ENCODE measurements at places on chromosomes 2 and 18. TPM values are rescaled to one million over a fixed set of nuclear protein-coding genes. Genes with fewer than 3 reads are reported as not detected.

Gene GRHL1
- 0.25 TPM for total RNA-seq

GRCh38 chr2:84395820-84396219 lies 63.3 kb downstream of the SUCLG1 start:
- DNase-seq = no peak

DNA sequence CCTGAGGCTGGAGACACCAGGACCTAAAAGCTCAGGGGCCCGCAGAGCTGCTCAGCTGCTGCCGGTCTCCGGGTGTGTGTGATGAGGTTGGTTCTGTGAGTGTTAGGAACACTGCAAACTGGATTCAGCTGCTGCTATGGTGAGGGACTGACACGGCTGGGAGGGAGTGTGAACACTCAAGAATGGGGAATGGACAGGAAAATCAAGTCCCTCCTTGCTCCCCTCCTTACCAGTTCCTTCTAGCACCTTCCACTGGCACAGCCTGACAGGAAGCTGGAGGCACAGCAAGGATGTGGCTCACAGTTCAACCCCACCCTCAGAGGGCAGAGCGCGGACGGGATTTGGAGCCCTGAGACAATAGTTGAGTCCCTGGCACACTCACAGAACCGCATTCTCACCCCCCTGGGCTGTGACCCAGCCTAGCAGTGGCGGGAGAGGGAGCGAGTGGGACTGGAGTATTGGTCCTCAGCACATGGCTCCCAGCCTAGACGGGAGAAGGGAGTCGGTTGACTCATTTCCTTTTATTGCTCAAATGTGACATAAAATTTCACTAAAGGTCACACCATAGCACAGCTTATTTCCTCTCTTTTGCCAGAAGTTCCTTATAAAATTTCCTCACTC lies 42.5 kb downstream of the LRRC30 start:
- no peak for DNase-seq

GRCh38 chr18:49691177-49691608 lies 122.1 kb downstream of the ACAA2 start:
- no peak for DNase-seq

DNA sequence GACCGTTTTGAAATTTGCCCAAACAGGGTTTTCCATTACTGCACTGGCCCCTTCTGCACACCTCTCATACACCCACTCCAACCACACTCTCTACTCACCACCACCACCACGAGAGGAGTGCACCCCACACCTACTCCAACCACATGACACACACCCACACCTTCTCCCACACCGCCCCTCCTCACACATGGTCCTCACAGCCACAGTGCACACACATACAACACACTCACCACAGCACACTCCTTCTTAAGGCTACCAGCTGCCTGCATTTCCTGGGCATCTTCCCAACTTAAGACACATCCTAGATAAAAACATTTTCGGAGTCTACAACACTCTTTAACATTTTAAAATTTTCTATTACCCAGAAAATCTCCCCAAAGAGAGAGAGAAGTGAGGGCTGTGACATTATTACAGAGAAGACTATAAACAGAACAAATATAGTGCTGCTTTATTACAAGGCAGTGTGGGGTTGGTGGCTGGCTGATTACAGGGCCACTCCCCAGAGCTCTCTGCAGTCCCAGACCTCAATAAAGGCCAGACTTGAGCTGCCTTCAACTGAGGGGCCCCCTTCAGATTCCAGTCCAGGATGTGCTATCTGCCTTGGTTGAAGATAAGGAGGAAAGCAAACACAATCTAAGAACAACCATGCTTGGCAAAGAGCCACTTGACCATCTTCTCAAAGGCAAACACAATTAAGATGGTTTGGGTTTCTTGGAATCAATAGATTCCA lies 36.1 kb downstream of the NHEJ1 start:
- DNase-seq = peak; percentile 32

Gene ANKRD62
- total RNA-seq = not detected

- DNase-seq = no peak
These were observed 7.5 kb downstream of the C18orf32 start for GRCh38 chr18:49479381-49480137.

DNA sequence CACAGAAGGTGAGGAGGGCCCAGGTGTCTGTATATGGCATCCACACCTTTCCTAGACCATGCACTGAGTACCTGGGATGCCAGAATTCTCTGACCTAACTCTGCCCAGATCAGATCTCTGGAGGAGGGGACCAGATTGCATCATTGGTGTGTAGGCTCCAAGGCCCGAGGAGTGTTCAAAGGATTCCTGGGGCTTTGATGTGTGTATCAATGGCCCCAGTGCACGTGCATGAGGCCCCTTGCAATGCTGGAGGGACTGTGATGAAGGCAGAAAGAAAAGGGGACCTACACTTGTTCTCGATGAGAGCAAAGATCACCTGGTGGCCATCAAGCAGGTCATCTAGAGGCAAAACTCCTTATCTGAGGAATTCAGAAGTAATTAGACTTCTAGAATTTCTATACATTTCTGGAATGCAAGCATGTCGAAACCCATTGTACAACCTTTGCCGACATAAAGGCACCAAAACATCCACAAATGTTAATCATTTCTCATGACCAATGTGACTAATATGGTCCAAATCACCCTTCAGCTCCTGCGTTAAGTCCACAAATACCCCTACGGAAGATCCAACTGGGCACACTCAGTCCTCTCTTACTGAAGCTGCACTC lies 123.5 kb downstream of the CHST9 start:
- DNase-seq = no peak

- DNase-seq = no peak
These were observed 45.0 kb downstream of the PMS1 start for GRCh38 chr2:189829102-189829833.

DNA sequence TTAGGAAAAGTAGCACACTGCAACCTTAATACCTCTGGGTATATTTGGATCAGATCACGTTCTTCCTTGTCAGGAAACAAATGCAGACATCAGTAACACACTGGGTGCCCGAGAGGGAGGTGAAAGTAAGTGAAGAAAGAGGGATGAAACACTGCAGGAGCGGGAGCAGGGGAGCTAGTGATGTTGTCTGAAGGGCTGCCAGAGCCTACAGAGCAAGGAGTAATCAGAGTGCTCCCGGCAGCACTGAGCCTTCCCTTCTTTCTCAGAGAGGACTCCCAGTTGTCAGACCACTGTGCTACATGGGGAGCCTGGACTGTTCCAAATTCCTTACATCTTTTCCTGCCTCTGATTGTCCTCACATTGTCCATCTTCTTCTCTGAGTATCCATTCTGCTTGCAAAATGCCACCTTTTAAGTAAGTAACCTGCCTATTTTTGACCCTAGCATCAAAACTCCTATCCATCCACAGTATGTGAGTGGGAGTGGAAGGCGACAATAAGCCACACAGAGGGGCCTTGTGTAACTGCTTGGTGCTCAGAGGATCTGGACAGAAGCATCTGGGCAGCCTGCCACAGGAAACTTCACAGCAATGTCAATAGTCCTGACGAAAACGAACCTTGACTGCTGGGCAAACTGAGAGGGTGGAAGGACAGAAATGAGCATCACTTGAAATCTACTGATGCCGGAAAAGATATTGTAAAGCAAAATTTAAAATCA lies 10.8 kb upstream of the NAB1 start:
- DNase-seq = no peak

DNA sequence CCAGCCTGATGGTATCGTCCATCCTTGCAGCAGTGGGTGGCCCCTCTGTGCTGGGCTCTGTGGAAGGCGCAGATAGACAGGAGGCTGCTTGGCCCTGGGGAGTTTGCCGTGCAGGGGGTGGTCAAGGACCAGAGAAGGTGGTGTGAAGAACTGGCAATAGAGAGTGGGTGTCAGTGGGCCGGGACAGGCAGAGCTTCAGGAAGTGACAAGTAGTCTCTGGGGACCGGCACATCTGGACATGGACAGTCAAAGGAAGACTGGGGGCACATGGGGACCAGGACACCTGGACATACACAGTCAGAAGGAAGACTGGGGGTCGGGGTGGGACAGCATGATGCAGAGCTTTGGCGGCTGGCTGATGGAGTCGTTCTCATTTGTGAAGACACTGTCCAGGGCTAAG lies 335.9 kb downstream of the AGAP1 start:
- DNase-seq = no peak

DNA sequence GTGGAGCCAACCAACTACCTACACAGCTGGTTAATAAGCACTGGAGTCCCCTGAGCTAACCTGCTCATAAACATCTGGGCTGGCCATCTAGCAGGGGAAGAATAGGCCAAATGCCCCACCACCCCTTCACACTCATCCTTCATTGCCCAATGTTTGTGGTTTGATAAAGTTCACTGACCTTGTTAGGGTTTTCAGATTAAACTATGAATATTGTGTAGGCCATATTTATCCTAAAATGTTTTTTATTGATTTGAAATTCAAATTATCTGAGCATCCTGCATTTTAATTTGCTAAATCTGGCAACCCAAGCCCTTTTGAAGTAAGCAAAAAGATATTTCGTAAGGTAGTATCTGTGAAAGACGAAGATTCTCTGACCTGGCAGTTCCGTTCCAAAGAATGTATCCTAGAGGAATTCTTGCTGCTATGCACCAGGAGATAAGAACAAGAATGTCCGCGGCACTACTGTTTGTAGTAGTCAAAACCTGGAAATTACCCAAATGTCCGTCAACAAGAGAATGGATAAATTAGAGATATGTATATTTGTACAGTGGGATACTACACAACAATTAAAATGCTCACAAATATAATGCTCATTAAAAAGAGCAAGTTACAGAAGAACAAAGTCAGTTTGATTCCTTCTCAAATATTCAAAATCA lies 5.8 kb upstream of the TLK1 start:
- no peak for DNase-seq

Gene ACVR2A
- 0.63 TPM for total RNA-seq

Gene LOXHD1
- 0.11 TPM for total RNA-seq

GRCh38 chr18:46096651-46097300 lies 1.3 kb downstream of the ATP5F1A start:
- DNase-seq = peak; percentile 30

GRCh38 chr2:191421950-191422349 lies 176.7 kb downstream of the MYO1B start:
- peak; percentile 30 for DNase-seq

DNA sequence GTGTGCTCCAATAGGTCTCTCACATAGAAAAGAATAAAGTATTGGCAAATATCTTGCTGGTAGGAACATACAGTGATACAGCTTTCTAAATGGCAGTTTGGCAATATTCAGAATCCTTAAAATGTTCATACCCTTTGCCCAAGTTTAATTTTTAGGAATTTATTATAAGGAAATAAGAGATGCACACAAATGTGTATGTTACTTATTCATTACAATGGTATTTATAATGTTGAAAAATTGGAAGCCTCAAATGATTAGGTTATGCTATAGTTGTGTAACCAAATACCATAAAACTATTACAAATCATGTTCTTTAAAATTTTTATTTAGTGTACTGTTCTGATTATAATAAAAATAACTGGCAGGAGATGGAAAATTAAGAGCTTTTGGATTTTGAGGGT lies 196.8 kb downstream of the MCFD2 start:
- no peak for DNase-seq

Gene DES
- total RNA-seq = not detected

Gene SNTG2
- total RNA-seq = 3.2 TPM

DNA sequence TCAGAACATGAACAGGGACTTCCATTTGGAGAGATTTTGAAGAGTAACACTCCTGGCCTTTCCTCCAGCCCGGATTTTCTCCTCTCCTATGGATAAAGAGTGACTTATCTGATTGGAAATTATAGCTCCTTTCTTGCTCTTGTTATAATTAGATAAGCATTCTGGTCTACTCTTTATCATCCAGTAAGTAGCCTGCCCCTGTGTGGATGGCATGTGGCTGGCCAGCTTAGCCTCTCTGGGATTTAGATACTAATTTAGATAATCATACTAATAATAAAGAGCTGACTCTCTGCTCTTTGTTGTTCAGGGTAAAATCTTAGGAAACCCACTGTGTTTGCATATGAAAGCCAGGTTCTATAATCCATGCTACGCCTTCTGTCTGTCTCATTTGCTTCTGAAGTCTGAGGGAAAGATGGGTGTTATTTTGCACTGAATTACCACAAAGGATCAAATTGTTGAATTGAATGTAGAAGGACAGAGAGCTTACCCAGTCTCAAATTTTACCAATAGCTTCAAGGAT lies 438.8 kb downstream of the SPAG16 start:
- DNase-seq = no peak

Gene DYNAP
- not detected for total RNA-seq

Gene HES6
- total RNA-seq = 5.6 TPM

GRCh38 chr2:215615803-215616174 lies 179.9 kb upstream of the FN1 start:
- DNase-seq = no peak

Gene AOX1
- total RNA-seq = 0.69 TPM

DNA sequence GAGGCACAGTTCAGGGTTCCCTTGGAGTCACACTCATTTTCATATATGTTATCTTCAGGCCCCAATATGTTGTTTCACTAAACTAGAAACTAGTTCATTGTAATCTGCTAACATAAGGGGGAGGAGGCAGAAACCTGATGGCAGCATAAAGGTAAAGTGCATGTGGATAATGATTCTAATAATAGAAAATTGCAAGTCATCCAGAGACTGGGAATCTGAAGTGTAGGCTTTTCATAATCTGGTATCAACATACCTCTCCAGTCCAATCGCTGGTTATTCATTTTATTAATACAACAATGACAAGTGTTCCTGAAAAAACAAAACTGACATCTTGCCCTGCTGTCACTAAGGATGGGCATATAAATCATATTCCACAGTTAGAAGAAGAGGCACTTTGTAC lies 326.3 kb upstream of the ZNF804A start:
- DNase-seq = no peak

- DNase-seq = peak; percentile 91
These were observed 68.0 kb downstream of the ZFP36L2 start for GRCh38 chr2:43158259-43158880.

Gene FOXD4L1
- not detected for total RNA-seq

GRCh38 chr2:176432434-176432833 lies 163.2 kb downstream of the MTX2 start:
- no peak for DNase-seq

Gene NEURL3
- not detected for total RNA-seq

- DNase-seq = no peak
These were observed 110.4 kb upstream of the DYNAP start for GRCh38 chr18:54480616-54481015.

Gene KIF1A
- total RNA-seq = 10.2 TPM

Gene SMIM21
- total RNA-seq = not detected

GRCh38 chr18:27008575-27008974 lies 143.1 kb upstream of the AQP4 start:
- no peak for DNase-seq

Gene HOXD10
- total RNA-seq = not detected

GRCh38 chr2:100230754-100231153 lies 88.4 kb upstream of the AFF3 start:
- DNase-seq = no peak
